AG04450 (cell line): ENCODE measurements at places on chromosomes 3 and 15.

GRCh38 chr3:59526999-59527398 is 477.2 kb upstream of the CFAP20DC start:
- DNase-seq = no peak

DNA sequence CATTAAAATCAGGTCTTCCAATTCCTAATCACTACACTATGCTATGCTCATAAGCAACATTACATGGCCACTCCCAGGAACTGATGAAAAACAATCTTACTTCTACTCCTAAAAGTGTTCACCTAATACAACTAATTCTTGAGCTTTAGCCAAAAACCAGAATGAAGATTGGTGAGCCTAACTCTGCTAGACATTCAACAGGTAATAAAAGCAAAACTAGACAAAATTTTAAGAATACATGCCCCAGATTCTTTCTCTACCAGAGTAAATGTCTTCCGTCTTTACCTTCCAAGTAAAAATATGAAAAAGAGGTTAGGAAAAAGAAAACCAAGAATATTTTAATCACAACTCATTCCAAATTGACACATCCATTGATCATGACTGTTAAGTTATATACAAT is 31.3 kb downstream of the ATP13A3 start:
- DNase-seq = no peak

DNA sequence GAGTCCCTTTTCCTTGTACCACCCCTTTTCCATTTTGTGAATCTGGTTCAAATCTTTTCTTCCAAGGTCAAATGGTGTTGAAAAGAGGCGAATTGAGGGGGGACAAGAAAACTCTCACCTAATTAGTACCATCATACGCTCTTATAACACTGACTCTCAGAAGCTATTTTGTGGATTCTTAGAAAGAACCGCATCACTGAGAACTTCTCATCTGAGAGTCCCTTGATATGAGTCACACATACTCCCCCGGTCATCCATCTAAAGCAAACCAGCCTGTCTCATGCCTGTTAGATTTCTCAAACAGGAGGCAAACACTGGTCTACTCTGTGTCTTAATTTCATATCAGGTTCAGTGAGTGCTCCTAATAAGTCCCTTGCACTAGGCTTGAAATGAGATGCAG is 76.5 kb upstream of the SPRED1 start:
- peak; percentile 15 for DNase-seq

- no peak for DNase-seq
Observed at GRCh38 chr3:41148478-41148877, 50.8 kb upstream of the CTNNB1 start.

- no peak for DNase-seq
Observed at GRCh38 chr3:52401551-52401950, 43.4 kb downstream of the SEMA3G start.

GRCh38 chr3:10666621-10667020 is 149.4 kb upstream of the SLC6A11 start:
- no peak for DNase-seq

GRCh38 chr15:33029109-33029652 is 165.3 kb downstream of the FMN1 start:
- DNase-seq = no peak

DNA sequence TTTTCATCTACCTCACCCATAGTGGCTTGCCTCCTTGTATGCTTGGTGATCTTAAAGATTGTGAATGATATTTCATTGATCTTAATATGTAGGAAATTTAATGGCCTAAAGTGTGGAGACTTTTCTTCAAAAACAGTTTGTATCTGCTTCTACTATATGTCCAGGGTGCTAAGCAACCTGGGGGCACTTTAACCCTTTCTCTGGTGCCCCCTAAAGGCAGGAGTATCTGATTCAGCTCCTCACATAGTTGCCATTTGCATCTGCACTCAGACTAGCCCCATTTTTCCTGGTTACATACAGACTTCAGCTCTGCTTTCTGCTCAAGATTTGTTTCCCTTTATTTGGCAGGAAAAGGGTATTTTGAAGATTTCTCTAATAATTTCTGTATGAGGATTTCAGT is 5.2 kb upstream of the PFN2 start:
- no peak for DNase-seq

DNA sequence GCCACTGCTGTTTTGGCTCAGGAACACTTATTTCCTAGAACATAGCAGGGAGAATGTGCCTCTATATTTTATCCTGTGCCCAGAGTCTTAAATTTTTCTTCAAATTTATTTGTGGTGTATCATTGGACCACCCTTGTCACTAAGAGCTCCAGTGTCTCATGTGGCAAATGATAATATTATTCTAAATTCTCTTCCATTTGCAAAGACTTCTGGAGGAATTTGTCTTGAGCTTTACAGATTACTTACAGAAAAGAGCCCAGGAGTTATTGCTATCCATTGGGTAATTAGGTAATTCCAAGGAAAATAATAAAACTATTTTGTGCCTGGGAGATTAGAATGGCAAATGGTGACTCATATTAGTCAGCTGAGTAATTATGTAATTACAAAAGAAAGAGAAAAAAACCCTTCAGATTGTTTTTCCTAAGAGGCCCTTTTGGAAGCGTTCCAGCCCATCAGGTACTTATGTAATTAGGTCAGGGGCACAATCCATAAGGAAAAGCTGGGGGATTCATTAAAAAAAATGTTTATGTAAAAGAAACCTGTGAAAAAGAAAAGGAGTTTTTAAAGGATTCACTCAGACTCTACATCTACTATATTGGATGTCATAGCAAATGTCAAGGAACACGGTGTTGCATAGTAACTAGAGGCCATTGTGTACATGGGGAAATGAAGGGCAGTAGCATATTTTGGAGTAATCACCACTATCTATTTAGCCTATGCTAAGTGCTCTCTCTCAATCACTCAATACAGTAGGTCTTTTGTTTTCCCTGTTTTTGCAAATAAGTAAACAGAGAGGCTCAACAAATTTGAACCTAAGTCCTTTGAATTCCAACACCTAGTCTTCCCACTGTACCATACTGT is 380.9 kb upstream of the RARB start:
- no peak for DNase-seq
